Cardiac muscle cell (in vitro differentiated cells and primary cell): ENCODE measurements at places on chromosomes 16 and 17.

- peaks cover 40% of the 10 kb centered on the region for H3K4me1 ChIP-seq
- no peaks in the 10 kb centered on the region for H3K36me3 ChIP-seq
- no peak for DNase-seq
- no peak overlapping the region for H3K4me3 ChIP-seq
Measured at GRCh38 chr16:8714807-8715206, 40.4 kb downstream of the ABAT start.

GRCh38 chr17:75998327-75998795, 2.3 kb upstream of the CDK3 start:
- peaks cover under 1% of the 10 kb centered on the region for H3K36me3 ChIP-seq
- H3K4me1 ChIP-seq: no peaks in the 10 kb centered on the region
- H3K27ac ChIP-seq: no peak overlapping the region
- no peak for DNase-seq
- no peak overlapping the region for H3K4me3 ChIP-seq

GRCh38 chr16:88069397-88070168, 118.3 kb downstream of the BANP start:
- no peaks in the 10 kb centered on the region for H3K4me1 ChIP-seq
- DNase-seq: no peak
- no peaks in the 10 kb centered on the region for H3K36me3 ChIP-seq
- H3K27me3 ChIP-seq: no peaks in the 10 kb centered on the region

- H3K27ac ChIP-seq: no peak overlapping the region
- H3K4me3 ChIP-seq: no peak overlapping the region
- DNase-seq: no peak
Measured at GRCh38 chr16:82845116-82845515, 218.3 kb downstream of the CDH13 start.

DNA sequence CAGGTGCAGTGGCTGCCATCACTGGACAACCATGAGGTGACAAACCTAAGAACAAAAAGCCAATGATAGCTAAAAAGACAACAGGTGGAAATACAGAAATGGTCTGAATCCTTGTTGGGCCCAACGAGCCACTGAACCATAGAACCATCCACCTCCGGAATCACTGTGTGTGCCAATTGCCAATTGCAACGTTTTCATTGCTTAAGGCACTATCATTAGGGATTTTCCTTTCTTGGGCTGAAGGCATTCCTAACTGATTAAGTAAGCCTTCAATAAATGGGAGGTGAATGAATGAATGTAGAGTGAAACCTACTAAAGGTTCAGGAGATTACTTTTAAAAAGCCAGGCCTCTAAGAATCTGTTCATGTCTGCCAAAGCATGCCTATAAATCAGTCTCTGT, 3.6 kb downstream of the USP31 start:
- H3K4me3 ChIP-seq: no peak overlapping the region
- no peaks in the 10 kb centered on the region for H3K27me3 ChIP-seq
- H3K27ac ChIP-seq: no peak overlapping the region
- DNase-seq: peak; percentile 62
- H3K4me1 ChIP-seq: peaks cover 33% of the 10 kb centered on the region
- no peaks in the 10 kb centered on the region for H3K36me3 ChIP-seq

GRCh38 chr16:84483882-84484565, 20.4 kb downstream of the MEAK7 start:
- H3K4me3 ChIP-seq: no peak overlapping the region
- H3K27me3 ChIP-seq: no peaks in the 10 kb centered on the region
- no peaks in the 10 kb centered on the region for H3K4me1 ChIP-seq
- H3K36me3 ChIP-seq: peaks cover 5% of the 10 kb centered on the region

- peaks cover 14% of the 10 kb centered on the region for H3K4me1 ChIP-seq
- no peak overlapping the region for H3K27ac ChIP-seq
- no peaks in the 10 kb centered on the region for H3K27me3 ChIP-seq
- DNase-seq: peak; percentile 82
Measured at GRCh38 chr17:29572691-29573557, 4.4 kb downstream of the TP53I13 start.

GRCh38 chr17:6913608-6914443, 82.0 kb upstream of the ALOX12 start:
- H3K36me3 ChIP-seq: no peaks in the 10 kb centered on the region
- peak; percentile 72 for DNase-seq
- H3K4me1 ChIP-seq: peaks cover 10% of the 10 kb centered on the region
- no peak overlapping the region for H3K27ac ChIP-seq

DNA sequence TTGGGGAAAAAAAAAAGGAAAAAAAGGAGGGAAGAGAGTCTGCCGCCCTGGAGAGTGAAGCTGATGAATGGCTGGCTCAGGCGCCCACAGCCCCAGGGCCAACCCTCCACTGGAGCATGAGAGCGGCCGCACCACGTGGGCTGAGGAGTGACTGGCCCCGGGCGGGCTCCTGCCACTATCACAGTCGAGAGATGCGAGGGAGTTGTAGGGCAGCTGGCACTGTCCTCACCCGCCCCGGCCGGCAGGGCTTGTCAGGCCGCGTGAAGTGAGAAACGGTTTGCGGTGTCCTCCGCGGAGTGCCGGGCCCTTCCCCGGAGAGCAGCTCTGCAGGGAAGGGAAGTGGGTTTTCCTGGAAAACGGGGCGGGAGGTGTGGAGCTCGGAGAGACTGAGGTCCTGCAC, 45.9 kb downstream of the JPH3 start:
- H3K4me3 ChIP-seq: no peak overlapping the region
- H3K36me3 ChIP-seq: peaks cover 3% of the 10 kb centered on the region

- peak overlapping the region; percentile 31 for H3K4me3 ChIP-seq
- no peaks in the 10 kb centered on the region for H3K27me3 ChIP-seq
- no peaks in the 10 kb centered on the region for H3K36me3 ChIP-seq
Measured at GRCh38 chr17:43368740-43369506, 29.9 kb upstream of the ARL4D start.

GRCh38 chr16:333406-334094, 19.0 kb downstream of the AXIN1 start:
- H3K36me3 ChIP-seq: no peaks in the 10 kb centered on the region
- no peak overlapping the region for H3K4me3 ChIP-seq
- H3K4me1 ChIP-seq: peaks cover 4% of the 10 kb centered on the region

GRCh38 chr16:66588981-66589713, 9.9 kb downstream of the CMTM2 start:
- no peak for DNase-seq
- no peaks in the 10 kb centered on the region for H3K36me3 ChIP-seq
- no peak overlapping the region for H3K4me3 ChIP-seq
- H3K27me3 ChIP-seq: no peaks in the 10 kb centered on the region
- H3K4me1 ChIP-seq: no peaks in the 10 kb centered on the region
- H3K27ac ChIP-seq: no peak overlapping the region

GRCh38 chr16:11757671-11758545, 15.3 kb upstream of the TXNDC11 start:
- DNase-seq: no peak
- H3K4me3 ChIP-seq: no peak overlapping the region
- no peaks in the 10 kb centered on the region for H3K4me1 ChIP-seq

- no peak overlapping the region for H3K4me3 ChIP-seq
- no peak overlapping the region for H3K27ac ChIP-seq
- peak; percentile 44 for DNase-seq
- no peaks in the 10 kb centered on the region for H3K27me3 ChIP-seq
- H3K36me3 ChIP-seq: no peaks in the 10 kb centered on the region
Measured at GRCh38 chr16:59604354-59604753, 870.2 kb upstream of the GOT2 start.

- H3K27me3 ChIP-seq: no peaks in the 10 kb centered on the region
- DNase-seq: no peak
- H3K36me3 ChIP-seq: no peaks in the 10 kb centered on the region
- H3K4me3 ChIP-seq: no peak overlapping the region
Measured at GRCh38 chr17:39126436-39126835, 25.0 kb downstream of the PLXDC1 start.

- no peaks in the 10 kb centered on the region for H3K4me1 ChIP-seq
- no peak overlapping the region for H3K4me3 ChIP-seq
- no peaks in the 10 kb centered on the region for H3K36me3 ChIP-seq
- no peak for DNase-seq
Measured at GRCh38 chr17:34822007-34822739, 139.1 kb downstream of the CCT6B start.

DNA sequence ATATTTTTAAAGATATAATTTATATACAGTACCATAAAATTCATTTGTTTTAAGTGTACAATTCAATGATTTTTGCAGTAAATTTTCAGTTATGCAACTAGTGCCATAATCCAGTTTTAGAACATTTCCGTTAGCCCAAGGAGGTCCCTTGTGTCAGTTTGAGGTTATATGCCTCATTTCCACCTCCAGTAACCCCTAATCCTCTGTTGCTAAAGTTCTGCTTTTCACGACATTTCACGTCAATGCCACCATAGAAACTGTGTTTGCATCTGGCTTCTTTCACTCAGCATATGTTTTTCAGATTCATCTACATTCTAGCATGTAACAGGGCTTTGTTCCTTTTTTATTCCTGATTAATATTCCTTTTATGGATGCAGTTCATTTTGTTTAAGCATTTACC, 42.4 kb upstream of the NUDT7 start:
- peaks cover 2% of the 10 kb centered on the region for H3K27me3 ChIP-seq

GRCh38 chr16:23257682-23258081, 44.4 kb upstream of the SCNN1B start:
- H3K27ac ChIP-seq: no peak overlapping the region
- H3K4me3 ChIP-seq: no peak overlapping the region
- no peaks in the 10 kb centered on the region for H3K36me3 ChIP-seq
- H3K27me3 ChIP-seq: no peaks in the 10 kb centered on the region
- H3K4me1 ChIP-seq: no peaks in the 10 kb centered on the region

- no peak overlapping the region for H3K4me3 ChIP-seq
- H3K27ac ChIP-seq: no peak overlapping the region
- H3K27me3 ChIP-seq: peaks cover 26% of the 10 kb centered on the region
- no peak for DNase-seq
- no peaks in the 10 kb centered on the region for H3K36me3 ChIP-seq
- H3K4me1 ChIP-seq: no peaks in the 10 kb centered on the region
Measured at GRCh38 chr17:80441598-80442322, 26.8 kb downstream of the ENDOV start.

- H3K4me3 ChIP-seq: no peak overlapping the region
- no peaks in the 10 kb centered on the region for H3K36me3 ChIP-seq
- H3K27me3 ChIP-seq: peaks cover 24% of the 10 kb centered on the region
- no peak for DNase-seq
- H3K4me1 ChIP-seq: no peaks in the 10 kb centered on the region
- H3K27ac ChIP-seq: no peak overlapping the region
Measured at GRCh38 chr17:41264599-41264998, 579 bp upstream of the KRTAP9-6 start.

- H3K27ac ChIP-seq: no peak overlapping the region
- H3K4me3 ChIP-seq: no peak overlapping the region
- H3K36me3 ChIP-seq: peaks cover 6% of the 10 kb centered on the region
- DNase-seq: no peak
- H3K4me1 ChIP-seq: peaks cover 27% of the 10 kb centered on the region
- H3K27me3 ChIP-seq: no peaks in the 10 kb centered on the region
Measured at GRCh38 chr17:17080781-17081180, 38.5 kb downstream of the MPRIP start.

GRCh38 chr16:64469906-64470702, 651.8 kb downstream of the CDH11 start:
- H3K27me3 ChIP-seq: no peaks in the 10 kb centered on the region
- peak; percentile 32 for DNase-seq
- no peaks in the 10 kb centered on the region for H3K36me3 ChIP-seq
- H3K27ac ChIP-seq: peak overlapping the region; percentile 85

GRCh38 chr17:49928837-49929475, 40.0 kb upstream of the DLX4 start:
- no peak overlapping the region for H3K27ac ChIP-seq
- H3K4me1 ChIP-seq: no peaks in the 10 kb centered on the region
- no peak overlapping the region for H3K4me3 ChIP-seq
- no peak for DNase-seq

DNA sequence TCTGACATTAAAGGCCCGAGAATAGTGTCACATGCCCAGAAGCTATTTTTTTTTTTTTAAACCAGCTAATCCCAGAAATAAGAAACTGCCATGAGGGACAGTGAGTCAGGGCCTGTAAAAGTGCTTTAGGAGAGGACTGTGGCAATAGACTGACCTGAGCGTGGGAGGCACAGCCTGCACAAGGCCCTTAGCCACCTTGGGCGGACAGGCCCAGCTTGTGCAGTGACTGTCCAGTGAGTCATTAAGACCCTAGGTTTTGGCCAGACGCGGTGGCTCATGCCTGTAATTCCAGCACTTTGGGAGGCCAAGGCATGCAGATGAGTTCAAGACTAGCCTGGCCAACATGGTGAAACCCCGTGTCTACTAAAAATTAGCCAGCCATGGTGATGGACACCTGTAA, 343.0 kb upstream of the ZFHX3 start:
- H3K4me3 ChIP-seq: no peak overlapping the region
- no peaks in the 10 kb centered on the region for H3K4me1 ChIP-seq
- no peak for DNase-seq
- H3K27ac ChIP-seq: no peak overlapping the region
- no peaks in the 10 kb centered on the region for H3K27me3 ChIP-seq
- no peaks in the 10 kb centered on the region for H3K36me3 ChIP-seq

DNA sequence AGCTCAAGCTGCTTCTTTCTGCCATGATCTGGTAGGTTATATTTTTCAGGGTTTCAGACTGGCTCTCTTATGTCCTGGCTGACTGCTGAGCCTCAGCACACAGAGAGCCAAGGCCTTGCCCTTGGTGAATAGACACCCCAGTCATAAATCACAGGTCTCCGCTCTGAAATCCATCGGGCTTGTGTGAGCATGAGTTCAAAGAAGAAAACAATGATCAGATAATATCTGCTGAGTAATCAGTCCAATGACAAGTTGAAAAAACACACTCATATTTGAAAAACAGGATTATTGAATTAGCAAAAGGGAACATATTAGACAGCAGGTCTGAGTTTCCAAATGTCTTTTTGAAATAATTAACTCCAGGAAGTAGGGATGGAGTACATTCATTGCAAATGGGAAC, 51.1 kb upstream of the NDRG4 start:
- no peak overlapping the region for H3K27ac ChIP-seq
- DNase-seq: no peak
- H3K4me1 ChIP-seq: no peaks in the 10 kb centered on the region
- no peaks in the 10 kb centered on the region for H3K27me3 ChIP-seq
- no peak overlapping the region for H3K4me3 ChIP-seq

DNA sequence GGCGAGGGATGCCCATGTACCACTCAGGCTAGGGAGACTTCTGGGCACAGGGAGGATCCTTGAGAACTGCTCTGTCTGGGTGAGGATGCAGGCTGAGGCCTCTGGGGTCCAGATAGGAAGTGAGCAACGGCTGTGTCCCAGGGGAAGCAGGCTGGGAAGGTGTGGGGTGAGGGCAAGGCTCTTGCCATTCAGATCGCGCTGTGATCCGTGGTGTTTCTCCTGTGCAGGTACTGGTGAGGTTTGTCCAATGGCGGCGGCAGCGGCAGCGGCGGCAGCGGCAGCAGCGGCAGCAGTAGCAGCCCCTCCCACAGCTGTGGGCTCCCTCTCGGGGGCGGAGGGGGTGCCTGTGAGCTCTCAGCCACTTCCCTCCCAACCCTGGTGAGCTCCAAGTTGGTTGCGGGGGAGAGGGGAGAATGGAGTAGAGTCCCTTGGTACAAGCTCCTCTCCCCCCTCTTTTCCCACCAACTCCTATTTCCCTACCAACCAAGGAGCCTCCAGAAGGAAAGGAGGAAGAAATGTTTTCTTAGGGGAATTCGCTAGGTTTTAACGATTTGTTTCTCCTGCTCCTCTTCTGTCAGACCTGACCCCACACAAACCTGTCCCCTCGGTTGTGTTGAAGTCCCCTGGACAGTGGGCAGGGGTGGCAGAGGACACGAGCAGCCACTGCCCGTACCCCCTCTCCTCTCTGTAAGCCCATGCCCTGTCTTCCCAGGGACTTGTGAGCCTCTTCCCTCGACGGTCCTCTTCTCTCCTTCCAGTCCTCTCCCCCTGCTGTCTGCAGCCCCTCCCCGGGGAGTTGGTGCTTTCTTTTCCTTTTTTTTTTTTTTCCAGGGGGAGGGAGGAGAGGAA, 1.9 kb upstream of the PRRT2 start:
- H3K4me3 ChIP-seq: no peak overlapping the region
- H3K4me1 ChIP-seq: peaks cover 25% of the 10 kb centered on the region
- no peaks in the 10 kb centered on the region for H3K27me3 ChIP-seq
- H3K27ac ChIP-seq: peak overlapping the region; percentile 87
- peaks cover 10% of the 10 kb centered on the region for H3K36me3 ChIP-seq
- DNase-seq: no peak
